ENCODE measurements at places on chromosomes 7 and 10.

DNA sequence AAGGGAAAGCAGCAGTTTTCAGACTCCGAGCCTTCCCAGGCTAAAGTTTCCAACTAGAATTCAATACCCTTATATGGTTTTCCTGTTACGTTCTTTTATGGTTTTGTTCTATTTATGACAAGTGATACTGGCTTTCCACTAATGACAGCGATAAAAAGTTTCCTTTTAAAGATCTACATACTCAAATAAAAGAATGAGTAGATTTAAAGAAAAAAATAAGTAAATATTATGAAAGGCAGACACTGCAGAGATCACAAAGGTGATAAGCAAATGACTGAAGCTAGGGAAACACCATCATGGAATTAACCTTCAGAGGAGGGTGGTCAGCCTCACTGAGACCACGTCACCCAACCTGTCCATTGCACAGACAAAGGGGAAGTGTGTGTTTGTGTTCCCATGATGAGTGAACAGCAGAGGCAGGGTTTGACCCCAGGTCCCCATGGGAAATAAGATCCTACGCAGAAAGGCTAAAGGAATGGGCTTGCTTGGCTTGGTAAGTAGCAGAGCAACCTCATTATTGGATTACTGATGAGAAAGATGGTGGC lies 4.0 kb downstream of the VSIR start:
- DNase-seq, result no peak

DNA sequence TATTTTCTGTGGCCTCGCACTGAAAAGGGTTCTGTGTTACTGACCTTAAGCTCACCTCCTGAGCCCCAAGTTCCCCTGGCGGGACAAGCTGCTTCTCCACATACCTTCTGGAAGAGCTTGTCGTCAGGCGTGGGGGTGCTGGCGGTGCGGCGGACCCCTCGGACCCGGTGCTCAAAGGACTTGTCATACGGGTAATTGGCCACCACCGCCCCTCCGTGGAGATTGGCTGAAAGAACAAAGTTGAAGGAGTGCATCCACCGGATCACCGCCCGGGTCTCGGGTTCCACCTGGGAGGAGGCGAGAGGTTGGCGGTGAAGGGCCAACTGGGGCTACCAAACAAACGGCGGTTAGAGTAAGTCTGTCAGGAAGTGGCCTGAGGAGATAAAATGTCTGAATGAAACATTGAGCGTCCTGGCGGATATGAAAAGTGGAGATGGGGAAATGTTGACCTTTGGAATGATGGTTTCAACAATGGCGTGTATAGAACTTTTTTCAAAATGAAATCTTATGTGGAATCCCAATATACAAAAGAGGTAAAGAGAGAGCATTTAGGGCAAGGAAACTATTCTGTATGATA lies 16.5 kb downstream of the CPN1 start:
- DNase-seq, result no peak

DNA sequence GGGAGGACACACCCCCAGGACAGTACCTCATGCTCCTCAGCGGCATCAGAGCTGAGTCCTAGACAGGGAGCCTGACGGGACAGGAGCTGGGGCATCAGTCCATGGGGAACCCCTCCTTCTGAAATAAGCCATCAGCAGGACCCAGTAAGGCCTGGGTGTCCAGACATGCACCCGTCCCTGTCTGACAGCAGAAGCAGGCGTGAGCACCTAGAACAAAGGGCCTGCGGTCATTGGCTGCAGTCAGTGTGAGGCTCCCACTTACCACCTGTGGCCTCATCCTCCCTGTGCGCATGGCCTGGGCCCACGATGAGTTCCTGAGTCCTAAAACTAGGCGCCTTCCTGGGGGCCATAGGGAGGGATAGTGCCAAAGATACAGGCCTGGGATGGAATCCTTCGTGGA lies 484.7 kb downstream of the PTPRN2 start:
- DNase-seq, result no peak

DNA sequence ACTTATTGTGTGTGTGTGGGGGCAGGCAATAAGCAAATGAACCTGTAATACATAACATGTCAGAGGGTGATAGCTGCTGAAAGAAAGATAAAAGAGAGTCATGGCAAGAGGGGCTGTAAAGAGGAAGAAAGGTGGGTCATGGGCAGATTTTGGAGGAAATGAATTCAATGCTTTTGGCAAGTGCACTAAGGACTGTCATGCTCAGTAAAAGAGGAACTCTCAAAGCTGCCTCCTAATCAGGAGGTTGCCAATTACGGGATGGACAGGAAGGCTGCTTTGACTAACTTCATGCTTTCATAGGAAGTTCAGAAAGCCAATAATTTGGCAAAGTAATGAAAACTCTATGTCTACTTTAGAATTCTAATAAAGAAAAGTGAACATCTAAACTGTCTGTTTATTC lies 401.2 kb downstream of the SH2D4B start:
- DNase-seq, result no peak

DNA sequence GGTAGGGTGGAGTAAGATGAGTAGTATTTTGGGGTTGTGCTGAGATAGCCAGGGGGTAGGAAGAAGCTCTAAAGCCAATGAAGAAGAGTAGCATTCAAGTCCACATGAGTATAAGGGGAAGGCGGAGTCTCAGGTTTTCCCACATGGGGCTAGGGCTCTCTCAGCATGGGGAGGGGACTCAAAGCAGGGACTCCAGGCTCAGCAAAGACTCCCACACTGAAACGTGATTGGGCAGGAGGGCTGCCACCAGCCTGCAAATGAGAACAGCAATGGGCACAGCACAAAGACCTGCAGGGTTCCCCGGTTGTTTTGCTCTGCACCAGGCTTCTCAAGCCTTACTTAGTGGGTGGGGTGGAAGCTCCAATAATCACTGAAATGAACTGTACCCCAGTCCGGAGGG lies 1.5 kb upstream of the NRAP start:
- DNase-seq, result no peak

- DNase-seq, result no peak
These were observed 19.6 kb downstream of the CAMK2B start for GRCh38 chr7:44305564-44306507.

GRCh38 chr7:70647801-70648498 lies 484.0 kb upstream of the GALNT17 start:
- DNase-seq, result peak; percentile 83

- DNase-seq, result no peak
These were observed 18.5 kb upstream of the MRC1 start for GRCh38 chr10:17790651-17791050.

DNA sequence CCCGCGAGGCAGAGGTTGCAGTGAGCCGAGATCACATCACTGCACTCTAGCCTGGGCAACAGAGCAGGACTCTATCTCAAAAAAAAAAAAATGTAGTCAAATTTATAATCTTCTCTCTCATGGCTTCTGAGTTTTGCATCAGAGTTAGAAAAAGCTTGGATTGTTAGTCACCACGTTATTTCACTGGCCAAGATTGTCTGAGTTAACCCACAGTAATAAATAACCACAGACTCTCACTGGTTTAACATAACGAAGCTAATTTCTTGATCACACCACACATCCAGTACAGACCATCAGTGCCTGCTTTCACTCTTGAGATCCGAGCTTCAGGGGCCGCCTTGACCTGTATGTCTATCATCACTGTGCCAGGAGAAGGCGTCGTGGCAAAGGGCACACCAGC lies 116.8 kb upstream of the JCAD start:
- DNase-seq, result no peak

DNA sequence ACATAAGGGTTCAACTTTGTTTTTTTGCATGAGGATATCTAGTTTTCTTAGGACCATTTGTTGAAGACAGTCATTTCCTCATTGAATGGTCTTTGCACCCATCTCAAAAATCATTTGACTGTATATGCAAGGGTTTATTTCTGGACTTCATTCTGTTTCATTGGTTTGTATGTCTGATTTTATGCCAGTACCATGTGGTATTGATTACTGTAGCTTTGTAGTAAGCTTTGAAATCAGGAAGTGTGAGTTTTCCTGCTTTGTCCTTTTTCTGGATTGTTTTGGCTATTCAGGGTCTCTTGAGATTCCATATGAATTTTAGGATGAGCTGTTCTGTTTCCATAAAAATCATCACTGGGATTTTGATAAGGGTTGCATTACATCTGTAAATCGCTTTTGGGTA lies 63.9 kb downstream of the SND1 start:
- no peak for DNase-seq

DNA sequence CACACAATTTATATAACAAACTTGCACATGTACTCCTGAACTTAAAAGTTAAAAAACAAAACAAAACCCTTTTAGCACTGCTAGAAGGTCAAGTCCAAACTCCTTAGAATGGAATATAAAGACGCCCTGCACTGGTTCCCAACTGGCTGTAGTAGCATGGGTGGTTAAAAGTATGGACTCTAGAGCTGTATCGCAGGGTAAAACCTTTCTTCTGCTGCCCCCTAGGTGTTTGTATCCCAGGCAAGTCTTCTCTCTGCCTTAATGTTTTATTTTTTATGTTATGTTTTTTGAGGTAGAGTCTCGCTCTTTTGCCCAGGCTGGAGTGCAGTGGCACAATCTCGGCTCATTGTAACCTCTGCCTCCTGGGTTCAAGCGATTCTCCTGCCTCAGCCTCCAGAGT lies 35.2 kb downstream of the LSMEM1 start:
- DNase-seq, result no peak

- DNase-seq, result no peak
These were observed 136.9 kb downstream of the KCNMA1 start for GRCh38 chr10:77500754-77501151.

- no peak for DNase-seq
These were observed 311.1 kb downstream of the HPSE2 start for GRCh38 chr10:98924526-98924925.

- DNase-seq, result no peak
These were observed 523.6 kb downstream of the PTPRN2 start for GRCh38 chr7:158063850-158064610.

GRCh38 chr7:101278461-101279292 lies 33.8 kb upstream of the FIS1 start:
- DNase-seq, result no peak

- DNase-seq, result no peak
These were observed at the start of gene LIPM for GRCh38 chr10:88802523-88803285. Gene LIPM (plus strand): TSS chr10:88802730. CDS start chr10:88802897, 167 bp downstream.

Data from CD8-positive, alpha-beta T cell (primary cell).